ENCODE measurements at places on chromosomes 5 and 9.

DNA sequence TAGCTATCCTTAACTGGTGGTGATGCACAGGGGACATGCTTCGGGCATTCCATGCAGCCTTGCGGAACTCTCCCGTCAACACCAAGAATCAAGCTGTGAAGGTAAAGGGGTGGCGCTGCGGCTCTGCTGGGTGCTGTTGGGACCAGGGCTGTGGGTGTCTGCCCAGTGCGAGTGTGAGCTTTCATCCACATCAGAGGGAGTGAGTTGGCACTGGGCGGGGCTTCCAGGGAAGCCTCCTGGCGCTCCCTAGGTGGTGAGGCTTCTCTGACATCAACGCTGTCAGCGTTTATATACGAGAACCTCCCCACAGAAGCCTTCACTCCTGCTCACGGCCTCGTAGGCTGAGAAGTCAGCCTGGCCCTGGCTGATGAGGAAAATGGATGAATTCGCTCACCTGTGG, 11.7 kb downstream of the ARPC5L start:
- DNase-seq: no peak

- no peak for DNase-seq
Observed at GRCh38 chr9:98248737-98249474, 6.5 kb downstream of the TBC1D2 start.

DNA sequence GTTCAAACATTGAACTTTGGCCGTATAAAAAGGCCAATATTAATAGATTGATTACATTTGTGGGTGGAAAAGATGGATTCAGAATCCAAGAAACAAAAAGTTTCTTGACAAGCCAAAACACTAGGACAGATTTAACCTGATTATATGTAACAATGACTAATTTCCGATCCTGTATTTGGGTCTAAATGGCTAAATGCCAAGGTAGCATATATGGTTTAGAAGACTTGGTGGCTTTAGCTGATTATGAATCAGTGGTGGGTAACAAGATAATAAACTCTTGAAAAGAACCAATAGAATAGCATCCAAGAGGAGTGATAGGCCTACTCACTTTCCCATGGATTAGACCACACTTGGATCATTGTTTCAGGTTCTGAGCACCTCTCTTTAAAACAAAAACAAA, 21.8 kb upstream of the ANP32B start:
- DNase-seq: no peak

DNA sequence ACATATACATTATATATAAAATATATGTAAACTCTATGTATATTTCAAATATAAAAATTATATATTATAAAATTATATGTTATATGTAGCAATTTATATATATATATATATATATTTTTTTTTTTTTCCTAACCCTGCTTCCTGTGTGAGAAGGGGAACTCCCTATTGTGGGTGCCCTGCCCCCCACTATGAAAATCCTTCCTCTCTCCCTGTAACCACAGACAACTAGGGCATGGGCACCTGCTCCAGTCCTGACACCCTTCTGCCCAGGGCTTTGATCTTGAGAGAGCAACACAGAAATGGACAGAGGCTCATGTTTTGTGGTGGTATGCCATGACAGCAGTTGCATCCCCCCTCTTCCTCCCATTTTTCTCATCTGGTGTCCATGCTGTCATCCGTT, 148.7 kb upstream of the IL12B start:
- DNase-seq: no peak

DNA sequence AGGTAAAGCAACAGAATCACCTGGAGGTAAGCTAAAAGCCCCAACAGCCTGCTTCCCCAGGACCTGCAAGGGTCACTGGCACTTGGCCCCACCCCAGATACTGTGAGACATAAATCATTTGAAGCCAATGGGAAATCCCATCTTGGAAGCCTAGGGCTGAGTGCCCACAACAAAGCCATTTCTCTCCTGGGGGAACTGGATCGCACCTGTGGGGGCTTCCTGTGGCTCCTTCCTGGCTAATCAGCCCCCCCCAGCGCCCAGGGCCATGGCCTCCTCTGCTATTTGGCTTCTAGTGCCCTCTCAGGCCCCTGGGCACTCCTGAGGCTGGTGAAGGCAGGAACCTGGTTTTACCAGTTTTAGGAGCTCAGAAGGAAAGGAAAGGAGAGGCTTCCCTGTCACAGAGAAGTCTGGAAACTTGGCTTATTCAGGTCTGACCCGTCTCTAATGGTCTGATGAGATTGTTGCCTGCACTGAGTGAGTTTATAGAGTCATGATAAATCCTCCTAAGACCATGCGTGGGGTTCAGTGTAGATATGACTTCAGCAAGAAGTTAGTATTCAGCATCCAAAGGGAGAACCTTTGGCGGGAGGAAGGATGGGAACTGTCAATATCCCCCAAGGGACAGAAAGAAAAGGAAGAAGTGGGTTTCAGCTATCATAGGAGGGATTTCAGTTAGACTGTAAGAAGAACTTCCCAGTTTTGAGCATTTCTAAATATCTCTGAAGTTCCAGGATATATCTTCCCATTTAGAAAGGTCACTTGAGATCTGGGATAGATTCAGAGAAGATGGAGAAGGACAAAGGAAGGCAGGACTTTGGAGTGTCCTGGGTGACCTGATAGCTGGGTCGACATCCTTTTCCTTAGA, 1.2 kb downstream of the KCNMB1 start:
- DNase-seq: no peak
